ENCODE measurements at places on chromosomes 12 and 14. TPM values are rescaled to one million over a fixed set of nuclear protein-coding genes. Genes with fewer than 3 reads are reported as not detected.

GRCh38 chr12:28023156-28023887, 50.8 kb upstream of the PTHLH start:
- DNase-seq = no peak

TAS2R13 gene
- total RNA-seq = 1.0 TPM

SLC6A12 gene
- 2.7 TPM for total RNA-seq

GRCh38 chr12:3962631-3963483, 89.7 kb upstream of the PARP11 start:
- DNase-seq = no peak

- no peak for DNase-seq
These were observed 154.2 kb downstream of the MSRB3 start for GRCh38 chr12:65432651-65433050.

- no peak for DNase-seq
These were observed 53.7 kb downstream of the SYT1 start for GRCh38 chr12:78918268-78918667.

Measured in cardiac septum (tissue), 1 donor.